ENCODE measurements at places on chromosomes 6 and 20.

GRCh38 chr6:39203436-39204159 lies 25.7 kb downstream of the KCNK5 start:
- no peak for DNase-seq

GRCh38 chr20:2798814-2799213 lies 1.6 kb downstream of the CPXM1 start:
- no peak for DNase-seq

DNA sequence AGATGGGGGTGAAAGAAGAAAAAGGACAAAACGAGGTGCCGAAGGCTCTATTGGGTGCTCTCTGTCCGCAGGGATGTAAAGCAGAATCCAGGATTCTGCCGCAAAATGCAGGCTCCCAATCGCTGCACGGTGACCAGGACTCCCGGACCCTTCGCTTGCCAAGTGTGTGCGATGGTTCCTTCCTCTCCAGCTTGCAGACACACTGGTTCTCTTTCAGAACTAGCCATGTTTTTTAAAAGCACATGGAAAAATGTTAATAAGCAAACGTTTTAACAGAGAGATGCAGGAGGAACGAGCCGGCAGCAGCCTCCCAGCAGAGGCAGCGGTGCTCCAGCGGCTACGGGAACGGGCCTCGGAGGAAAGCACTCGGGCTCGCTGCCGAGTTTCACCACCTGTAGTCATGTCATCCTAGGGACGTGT lies 59.6 kb downstream of the ZNF831 start:
- DNase-seq = no peak

DNA sequence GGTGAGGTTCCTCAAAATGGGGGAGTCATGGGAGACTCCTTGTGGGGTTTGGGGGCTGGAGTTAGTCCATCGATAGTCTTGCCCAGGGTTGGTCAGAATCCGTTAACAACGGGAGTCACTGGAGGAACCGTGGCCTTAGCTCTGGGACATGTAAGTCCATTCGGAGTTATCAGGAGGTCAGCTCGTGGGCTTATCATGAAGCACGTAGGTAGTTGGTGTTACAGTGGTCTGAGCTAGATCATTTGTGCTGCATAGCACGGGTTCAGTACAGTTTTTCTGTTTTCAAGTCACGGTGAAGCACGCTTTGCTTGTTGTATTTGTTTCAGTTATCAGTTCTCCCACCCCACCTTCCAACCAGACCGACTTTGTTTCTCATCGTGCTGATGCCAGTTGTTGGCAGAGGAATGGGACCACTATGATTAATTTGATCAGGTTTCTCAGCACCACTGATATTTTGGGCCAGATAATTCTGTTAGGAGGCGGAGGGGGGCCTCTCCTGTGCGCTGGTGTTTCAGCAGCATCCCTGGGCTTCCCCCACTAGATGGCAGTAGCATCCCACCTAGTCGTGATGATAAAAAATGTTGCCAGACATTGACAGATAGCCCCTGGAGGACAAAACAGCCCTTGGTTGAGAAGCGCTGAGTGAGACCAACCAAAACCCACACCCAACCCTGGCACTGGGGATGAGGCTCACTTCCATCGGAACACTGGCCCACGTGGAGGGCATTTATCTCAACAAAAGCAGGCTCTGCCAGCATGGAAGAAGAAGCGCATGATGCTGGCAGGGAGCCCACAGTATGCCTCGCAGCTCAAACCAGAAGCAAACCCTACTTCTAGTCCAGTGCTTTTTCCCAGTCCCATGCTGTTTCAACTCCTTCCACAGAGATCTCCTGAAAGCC lies 2.2 kb upstream of the APMAP start:
- DNase-seq = peak; percentile 81

DNA sequence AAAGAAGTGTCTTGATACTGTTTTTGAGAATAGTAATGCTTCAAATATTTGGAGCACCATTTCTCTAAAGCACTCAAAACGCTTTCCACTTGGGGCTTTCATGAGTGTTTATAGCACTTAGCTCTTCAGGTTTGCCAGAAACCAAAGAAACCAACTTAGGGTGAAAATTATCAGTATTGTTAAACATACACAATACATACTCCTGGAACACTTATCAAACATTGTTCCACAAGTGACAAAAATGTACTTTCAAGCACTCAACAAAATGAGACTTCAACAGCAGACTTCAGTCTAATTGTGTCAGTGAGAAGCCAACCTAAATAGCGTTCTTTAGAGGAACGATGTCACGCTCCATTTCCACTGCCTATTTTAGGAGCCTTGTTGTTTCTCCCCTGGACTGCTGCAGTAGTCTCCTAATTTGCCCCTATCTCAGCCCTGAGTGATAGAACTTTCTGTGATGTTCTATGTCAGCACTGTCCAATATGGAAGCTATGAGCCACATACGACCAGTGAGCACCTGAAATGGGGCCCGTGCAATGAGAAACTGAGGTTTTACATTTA lies 461.3 kb downstream of the KIF16B start:
- no peak for DNase-seq

DNA sequence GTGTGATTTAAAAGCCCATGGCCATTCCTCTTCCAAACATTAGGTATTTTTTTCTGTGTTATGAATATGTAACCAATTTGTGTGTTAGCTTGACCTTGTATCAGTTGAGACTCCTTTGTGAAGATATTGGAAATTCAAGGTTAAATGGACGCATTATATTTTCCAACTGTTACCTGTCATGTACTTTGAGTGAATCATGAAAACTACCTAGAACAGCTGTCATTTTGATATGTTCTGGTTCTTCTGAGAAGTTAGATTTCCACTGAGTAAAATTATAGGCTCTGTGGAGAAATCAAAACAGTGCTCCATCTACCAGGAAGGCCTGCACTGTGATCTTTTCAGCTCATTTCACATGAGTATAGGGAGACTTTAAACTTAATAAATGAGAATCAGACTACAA lies 470.0 kb downstream of the NKAIN2 start:
- no peak for DNase-seq

GRCh38 chr20:326645-327185 lies 1.4 kb downstream of the SOX12 start:
- no peak for DNase-seq

- no peak for DNase-seq
These were observed 655 bp upstream of the NDUFAF4 start for GRCh38 chr6:96898241-96898851.

DNA sequence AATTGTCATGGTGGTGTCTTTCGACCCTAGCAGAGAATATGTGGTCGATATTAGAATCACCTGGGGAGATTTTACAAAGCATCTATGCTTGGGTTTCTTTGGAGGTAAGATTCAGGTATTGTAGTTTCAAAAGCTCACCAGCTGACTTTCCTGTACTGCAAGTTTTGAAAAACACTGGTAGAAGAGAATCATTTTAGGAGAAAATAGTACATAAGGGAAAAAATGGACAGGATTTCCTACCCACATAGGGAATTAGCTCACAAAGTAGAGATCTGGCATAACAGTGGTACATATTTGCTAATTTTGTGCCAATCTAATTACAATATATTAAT lies 27.4 kb upstream of the ABT1 start:
- no peak for DNase-seq

DNA sequence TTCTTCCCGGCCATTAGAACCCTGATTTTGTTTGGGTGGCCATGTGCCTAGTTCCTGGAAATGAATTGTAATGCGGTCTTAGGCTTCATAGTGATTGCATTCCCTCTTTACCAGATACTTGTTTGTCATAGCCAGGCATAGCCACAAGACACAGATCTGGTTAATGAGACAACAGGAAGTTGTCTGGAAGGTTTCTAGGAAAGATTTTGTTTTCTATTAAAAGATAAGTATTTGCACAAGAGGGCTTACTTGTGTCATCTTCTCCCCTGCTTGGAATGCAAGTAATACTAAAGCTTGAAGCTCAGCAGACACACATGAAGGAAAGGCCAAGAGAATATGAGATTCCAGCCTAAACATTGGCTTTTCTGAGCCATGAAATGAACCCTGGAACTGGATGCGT lies 12.9 kb downstream of the FARS2 start:
- no peak for DNase-seq

DNA sequence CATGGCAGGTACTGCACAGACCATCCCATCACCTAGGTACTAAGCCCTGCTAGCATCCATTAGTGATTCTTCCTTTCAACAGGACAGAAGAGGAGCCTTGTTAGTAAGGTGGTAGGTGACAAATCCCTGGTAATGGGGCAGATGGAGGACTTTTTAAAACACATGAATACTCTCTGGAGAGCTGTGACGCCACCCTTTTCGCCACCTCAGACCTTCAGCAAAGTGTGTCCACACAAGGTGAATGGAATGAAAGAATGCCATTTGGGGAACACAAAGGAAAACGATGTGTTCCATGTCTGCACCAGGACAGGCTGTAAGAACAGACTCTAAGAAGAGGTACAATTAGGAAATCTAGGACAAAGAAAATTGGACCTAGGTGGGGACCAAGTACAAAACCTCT lies 110.5 kb upstream of the CARMIL1 start:
- DNase-seq = no peak

DNA sequence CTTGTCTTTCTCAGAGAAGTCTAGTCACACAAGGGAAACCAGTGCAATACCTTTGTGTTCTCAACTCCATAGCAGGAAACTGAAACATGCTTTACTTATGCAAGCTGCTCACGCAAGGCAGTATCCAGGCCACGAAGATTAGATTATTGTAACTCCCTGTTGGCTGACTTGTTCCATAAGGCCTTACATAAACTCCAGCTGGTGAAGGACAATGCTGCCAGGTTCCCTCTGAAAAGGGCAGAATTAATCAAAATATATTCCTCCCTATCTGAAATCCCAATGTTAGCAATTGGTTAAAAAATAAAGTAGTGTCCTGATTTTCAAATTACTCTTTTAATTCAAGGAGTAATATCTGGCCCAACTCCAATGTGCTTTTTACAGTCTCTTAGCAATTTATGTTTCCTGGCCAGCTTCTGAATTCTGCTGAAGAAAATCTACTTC lies 966.6 kb downstream of the HACE1 start:
- no peak for DNase-seq

DNA sequence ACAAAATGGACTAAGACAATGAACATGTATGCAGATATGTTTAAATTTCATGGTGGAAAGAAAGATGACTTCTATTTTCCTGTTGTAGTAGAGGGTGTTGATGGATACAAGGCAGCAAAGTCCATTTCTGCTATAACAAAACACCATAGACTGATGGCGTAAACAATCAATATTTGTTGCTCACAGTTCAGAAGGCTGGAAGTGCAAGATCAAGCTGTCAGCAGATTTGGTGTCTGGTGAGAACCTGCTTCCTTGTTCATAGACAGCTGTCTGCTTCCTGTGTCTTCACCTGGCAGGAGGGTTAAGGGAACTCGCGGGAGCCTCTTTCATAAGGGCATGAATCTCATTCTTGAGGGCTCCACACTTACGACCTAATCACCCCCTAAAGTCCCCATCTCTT lies 83.0 kb upstream of the ELOVL5 start:
- no peak for DNase-seq

DNA sequence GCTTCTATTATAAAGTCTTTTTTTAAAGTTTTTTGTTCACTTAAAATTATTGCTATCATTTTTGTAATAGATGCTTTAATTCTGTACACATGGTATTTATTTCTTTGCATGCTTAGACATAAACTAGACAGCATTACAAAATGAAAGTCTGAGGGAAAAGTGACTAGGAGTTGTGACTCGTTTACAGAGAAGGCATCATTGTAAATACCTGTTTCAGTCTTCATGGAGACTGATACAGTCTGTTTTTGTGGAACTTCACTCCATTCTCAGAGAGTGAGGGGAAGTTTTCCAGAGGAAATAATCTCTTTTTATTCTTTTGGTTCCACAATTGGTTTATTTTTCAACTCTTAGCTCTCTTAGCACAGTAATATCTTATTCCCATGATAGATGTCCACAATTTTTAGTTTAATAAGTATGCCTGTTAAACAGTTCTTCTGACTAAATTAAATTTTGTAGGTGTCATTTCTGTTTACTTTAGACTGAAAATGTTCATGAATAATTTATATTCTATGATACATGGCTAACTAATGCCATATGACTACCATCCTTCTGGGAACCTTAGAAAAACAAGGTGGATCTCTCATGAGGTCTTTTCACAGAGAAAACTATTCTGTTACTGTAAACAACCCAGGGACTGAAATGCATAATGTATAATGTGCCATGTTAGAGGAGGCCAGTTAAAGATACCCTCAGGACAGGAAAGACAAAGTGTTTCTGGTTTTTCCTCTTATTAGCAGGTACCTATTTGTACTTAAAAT lies 69.2 kb downstream of the MYO6 start:
- DNase-seq = no peak

DNA sequence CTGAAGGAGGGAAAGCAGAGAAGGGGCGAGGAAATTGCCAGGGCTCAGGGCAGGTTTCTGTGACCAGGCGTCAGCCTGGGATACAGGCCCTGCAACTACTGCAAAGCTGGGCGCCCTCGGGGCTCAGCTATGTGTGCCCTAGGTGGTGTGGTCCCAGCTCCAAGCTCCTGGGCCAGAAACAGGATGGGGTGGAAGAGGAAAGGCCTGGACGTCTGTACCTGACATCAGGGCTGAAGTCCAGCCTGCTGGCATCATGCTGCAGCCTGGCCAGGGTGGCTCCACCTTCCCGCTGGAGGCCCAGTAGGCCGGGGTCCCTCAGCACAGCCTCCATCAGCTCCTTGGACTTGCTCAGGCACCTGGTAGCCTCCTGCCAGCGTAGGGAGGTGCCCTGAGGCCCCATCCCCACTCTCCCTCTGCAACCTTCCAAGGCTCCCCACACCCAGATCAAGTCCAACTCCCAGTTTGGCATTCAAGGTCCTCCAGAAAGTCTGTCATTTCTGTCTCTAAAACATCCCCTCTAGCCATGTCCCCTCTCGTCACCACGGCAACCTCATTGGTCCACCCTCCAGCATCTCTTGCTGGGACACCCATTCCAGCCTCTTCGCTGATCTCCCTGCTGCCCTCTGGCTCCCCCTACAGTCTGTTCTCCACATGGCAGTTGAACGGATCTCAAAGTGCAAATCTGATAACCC lies 38.2 kb downstream of the KIAA1755 start:
- DNase-seq = peak; percentile 47

DNA sequence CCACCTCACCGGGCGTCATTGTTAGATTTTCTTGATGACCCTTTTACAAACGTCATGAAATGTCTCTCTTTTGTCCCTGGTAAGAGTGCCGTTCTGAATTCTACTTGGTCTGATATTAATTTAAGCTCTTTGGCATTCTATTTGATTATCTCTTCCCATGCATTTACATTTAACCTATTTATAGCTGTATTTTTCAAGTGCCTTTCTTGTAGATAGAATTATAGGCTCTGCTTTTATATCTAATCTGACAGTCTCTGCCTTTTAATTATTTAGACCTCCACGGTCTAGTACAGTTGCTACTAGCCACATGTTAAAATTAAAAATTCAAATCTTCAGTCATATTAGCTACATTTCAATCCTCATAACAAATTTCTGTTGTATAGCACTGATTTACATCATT lies 12.6 kb downstream of the RAB22A start:
- no peak for DNase-seq

GRCh38 chr6:16658348-16659034 lies 102.8 kb downstream of the ATXN1 start:
- DNase-seq = no peak

- no peak for DNase-seq
These were observed 2.6 kb downstream of the PYGB start for GRCh38 chr20:25250508-25250907.

GRCh38 chr6:163199371-163199770 lies 215.1 kb upstream of the QKI start:
- DNase-seq = no peak

GRCh38 chr20:9075264-9076095 lies 6.6 kb downstream of the PLCB4 start:
- no peak for DNase-seq

GRCh38 chr20:10805764-10806163 lies 132.0 kb upstream of the JAG1 start:
- no peak for DNase-seq
